ENCODE measurements at places on chromosomes 7 and 10.
A peak's percentile ranks its signal among the peaks of the same experiment; 100 is the strongest.

DNA sequence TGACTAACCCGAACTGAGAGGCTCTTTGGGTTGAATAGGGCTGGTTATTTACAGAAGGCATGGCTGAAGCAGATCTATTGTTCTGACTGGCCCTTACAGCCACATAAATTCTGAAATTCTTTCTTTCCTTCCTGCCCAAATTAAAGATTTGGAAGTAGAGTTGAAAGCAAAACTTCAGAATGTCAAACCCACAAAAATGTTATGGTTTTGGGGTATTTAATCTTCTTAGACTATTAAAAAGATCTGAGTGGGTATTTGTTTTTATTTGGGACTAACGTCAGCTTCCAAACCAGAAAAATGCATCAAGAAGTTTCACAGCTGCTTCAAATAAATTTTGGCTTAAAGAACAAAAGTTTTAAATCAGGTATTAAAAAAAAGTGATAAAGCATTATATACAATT lies 124.5 kb downstream of the AHR start:
- DNase-seq = no peak

DNA sequence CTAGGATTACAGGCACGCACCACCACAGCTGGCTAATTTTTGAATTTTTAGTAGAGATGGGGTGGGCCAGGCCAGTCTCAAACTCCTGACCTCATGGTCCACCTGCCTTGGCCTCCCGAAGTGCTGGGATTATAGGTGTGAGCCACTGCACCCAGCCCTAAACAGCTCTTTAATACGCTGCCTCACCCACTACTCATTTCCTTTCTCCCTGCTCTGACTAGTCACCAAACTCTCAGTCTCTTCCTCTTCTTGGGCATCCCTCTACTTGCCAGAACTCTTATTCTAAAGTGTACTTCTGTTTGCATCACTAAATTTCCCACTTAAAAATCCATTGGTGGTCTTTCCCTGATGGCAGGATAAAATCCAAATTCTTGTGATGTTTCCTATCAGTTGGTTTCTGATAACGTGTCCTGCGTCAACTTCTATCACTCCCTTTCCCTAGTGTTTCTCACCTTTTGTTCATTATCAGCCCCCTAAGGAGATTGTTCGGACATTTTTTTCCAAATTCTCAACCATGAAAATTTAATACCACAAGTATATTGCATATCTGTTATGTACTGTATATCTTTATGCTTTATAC lies 124.7 kb downstream of the CUBN start:
- no peak for DNase-seq

DNA sequence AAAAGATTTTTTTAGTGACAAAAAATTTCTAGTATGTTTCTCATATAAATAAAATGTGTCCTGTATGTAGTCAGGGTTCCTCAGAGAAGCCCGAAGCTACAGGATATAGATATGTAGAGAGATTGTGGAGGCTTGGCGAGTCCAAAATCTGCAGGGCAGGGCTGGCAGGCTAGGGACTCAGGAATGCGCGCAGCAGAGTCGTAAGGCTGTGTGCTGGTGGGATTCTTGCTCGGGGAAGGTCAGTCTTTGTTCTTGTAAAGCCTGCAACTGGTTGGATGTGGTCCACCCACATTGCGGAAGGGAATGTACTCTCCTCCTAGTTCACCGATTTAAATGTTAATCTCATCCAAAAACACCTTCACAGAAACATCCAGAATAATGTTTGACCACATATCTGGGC lies 30.6 kb downstream of the LHPP start:
- no peak for DNase-seq

GRCh38 chr10:128050936-128051335 lies 75.3 kb downstream of the MKI67 start:
- no peak for DNase-seq

DNA sequence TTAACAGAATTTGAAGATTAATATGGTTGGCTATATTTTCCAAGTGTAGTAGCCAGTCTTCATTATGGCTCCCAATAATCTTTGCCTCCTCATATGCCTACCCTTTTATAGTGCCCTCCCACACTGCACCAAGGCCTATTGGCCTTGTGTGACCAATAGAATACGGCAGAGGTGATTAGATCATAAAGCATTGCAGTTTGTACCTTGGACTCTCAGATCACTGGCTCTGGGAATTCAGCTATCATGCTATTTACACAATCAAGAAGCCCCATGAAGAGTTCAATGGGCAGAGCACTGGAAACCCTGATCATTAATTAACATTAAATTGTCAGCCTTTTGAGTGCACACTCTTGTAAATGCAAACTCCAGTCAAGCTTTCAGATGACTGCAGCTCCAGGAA lies 154.5 kb upstream of the MAGI2 start:
- DNase-seq = no peak

- DNase-seq = no peak
Observed at GRCh38 chr7:139594911-139595476, 71.5 kb downstream of the CLEC2L start.

GRCh38 chr7:26061678-26062603 lies 90.1 kb upstream of the NFE2L3 start:
- DNase-seq = no peak

- no peak for DNase-seq
Observed at GRCh38 chr10:24153537-24153936, 55.4 kb upstream of the KIAA1217 start.

- no peak for DNase-seq
Observed at GRCh38 chr7:101363734-101364374, 1.2 kb downstream of the COL26A1 start.

GRCh38 chr7:11317766-11318165 lies 344.1 kb downstream of the PHF14 start:
- DNase-seq = no peak

GRCh38 chr7:29039821-29040578 lies 81.9 kb upstream of the TRIL start:
- DNase-seq = peak; percentile 15

- DNase-seq = peak; percentile 38
Observed at GRCh38 chr7:37945336-37945735, 24.9 kb downstream of the EPDR1 start.

- DNase-seq = no peak
Observed at GRCh38 chr7:7563813-7564212, 2.9 kb upstream of the MIOS start.

- no peak for DNase-seq
Observed at GRCh38 chr10:12214763-12215218, 18.8 kb downstream of the CDC123 start.

DNA sequence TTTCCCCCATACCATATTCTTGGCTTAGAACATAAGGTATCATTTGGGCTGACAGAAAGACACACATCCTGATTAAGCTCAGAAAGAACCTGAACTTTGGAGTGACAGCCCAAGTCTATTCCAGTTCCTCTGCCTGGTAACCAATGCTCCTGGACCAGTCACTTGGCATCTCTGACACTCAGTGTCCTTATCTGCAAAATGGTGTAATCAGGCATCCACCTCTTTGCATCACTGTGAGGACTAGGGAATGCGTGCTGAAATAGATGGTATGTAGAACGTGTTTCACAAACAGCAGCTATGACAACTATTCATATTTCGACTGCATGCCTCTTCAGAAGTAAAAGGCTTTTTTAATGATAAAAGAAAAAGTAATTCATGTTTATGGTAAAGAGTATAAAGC lies 26.2 kb upstream of the PIK3AP1 start:
- no peak for DNase-seq

DNA sequence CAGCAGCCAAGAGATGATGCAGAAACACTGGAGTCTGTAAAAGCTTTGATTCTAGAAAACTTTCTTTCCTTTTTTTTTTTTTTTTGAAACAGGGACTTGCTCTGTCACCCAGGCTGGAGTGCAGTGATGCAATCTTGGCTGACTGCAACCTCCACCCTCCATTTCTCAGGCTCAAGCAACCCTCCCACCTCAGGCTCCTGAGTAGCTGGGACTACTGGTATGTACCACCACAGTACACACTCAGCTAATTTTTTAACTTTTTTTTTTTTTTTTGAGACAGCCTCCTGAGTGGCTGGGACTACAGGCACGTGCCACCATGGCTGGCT lies 17.0 kb upstream of the BAG3 start:
- DNase-seq = no peak

DNA sequence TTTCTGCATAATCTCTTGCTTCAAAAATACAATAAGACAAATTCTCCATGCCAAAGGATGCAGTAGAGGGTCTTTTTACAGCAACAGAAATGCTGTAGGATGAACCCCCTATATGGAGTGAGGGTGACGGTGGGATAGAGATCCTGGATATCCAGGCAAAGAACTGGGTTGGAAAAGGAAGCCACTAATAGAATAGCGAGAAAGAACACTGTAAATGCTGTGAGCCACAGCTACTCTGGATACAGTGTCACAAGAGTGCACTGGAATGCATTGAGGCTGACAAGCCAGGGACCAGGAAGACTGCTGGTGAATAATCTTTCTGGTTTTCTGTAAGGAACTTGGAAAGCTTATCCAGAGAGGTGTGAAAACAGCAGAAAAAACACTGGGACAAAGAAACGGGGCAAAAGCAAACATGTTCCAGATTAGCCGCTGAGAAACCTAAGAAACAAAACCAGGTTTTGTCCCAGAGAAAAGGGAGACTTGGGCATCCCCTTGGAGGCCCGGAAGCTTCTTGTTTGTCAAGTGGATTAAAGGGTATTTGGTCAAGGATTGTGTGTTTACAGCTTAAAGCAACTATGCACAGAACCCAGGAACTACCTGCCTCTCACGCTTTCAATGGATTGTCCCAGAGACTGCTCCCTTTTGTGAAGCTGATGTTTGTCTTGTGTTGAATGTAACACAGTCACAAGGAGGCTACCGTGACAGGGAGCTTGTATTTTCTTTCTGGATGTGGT lies 6.2 kb upstream of the MSMB start:
- no peak for DNase-seq

- DNase-seq = no peak
Observed at GRCh38 chr7:77368974-77369373, 47.2 kb downstream of the GSAP start.

- DNase-seq = no peak
Observed at GRCh38 chr10:48468866-48469511, 135.9 kb downstream of the ARHGAP22 start.

GRCh38 chr7:100612730-100613390 lies 520 bp downstream of the MOSPD3 start:
- no peak for DNase-seq
